ENCODE measurements at places on chromosomes 3 and 15.
A peak's percentile ranks its signal among the peaks of the same experiment; 100 is the strongest.

DNA sequence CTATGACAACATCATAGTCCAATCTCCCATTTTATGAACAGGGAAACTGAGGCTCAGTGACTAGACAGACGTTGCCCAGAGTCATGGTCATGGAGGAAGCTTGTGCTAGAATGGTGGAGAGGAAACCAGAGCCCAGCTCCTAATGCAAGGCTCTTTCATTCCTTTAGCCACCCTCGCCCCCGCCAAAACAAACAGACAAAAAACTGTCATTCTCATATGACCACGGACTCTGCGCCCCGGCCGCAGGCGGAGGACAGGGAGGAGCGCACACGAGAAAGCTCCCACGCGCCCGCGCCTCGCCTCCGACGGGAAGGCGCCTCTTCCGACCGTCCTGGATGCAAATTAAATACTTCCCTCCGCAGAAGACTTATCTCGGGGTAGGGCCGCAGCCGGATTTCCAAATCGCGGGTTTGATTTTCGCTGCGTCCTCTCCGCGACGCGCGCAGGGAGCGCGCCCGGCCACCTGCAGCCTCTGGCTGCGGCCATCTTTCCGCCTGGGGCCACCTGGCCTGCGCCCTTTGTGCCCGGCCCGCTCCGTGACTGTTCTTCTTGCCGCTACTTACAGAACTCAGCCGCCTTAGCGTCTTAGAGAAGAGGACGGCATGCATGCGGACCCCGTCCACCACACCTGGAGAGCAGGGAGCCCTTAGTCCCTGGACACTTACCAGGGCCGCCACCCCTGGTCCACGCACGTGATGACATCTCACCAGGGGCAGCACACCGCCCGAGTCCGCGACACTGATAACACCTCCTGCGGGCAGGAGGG is 670 bp upstream of the ATP13A3 start:
- no peak for DNase-seq

- no peak for DNase-seq
Measured at GRCh38 chr3:187662848-187663409, 7.3 kb downstream of the SST start.

- DNase-seq: peak; percentile 7
Measured at GRCh38 chr15:66923438-66923881, 141.9 kb upstream of the SMAD3 start.

DNA sequence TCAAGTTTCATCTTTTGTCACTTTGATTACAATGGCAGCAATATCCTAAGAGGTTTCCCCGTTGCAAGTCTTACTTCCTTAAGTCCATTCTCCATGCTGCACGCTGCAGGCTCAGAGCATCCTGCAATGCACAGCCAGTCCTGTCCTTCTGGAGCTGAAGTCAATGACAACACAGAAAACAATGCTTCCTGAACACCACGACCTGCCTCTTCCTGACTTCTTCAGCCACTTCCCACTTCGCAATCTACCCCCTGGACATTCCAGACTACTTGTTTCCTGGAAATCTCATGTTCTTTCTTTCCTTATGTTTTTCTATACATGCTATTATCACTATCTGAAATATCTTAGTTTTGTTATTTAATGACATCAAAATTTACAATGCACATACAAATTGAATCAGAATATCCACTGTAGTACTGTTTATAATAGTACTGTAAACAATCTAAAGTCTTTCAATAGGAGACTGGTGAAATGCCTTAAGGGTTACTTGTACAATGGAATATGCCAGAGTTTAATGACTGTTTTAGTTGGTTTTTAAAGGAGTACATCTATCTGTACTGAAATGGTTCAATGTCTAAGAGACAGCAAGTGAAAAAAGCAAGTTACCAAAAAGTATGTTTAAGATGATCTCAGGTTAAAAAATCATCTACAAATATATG is 113.7 kb upstream of the PRTG start:
- DNase-seq: no peak

GRCh38 chr3:175105066-175105465 is 245.9 kb downstream of the NAALADL2 start:
- DNase-seq: no peak

- DNase-seq: no peak
Measured at GRCh38 chr3:180693656-180694055, 14.4 kb upstream of the CCDC39 start.

DNA sequence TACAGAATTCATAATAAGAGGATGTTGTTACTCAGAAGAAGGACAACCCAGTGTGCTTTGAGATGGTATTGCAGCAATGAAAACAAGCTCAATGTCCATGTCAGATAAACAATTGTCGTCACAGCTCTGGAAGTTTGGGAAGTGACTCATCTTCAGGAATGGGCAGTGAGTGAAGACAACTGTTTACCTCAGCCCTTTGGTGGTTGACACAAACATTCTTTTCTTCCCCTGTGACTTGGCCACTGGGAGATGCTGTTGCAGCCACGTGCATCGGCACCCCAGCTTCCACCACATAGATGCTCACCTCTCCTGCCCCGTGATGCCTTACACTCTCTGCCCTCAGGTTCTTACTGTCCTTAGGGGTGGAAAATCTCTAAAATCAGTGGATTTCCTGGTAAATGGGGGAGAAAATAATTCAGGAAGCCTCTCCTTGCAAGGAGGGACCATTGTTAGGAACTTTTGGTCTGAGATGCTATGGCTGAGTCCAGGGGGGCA is 114.1 kb upstream of the GALNT15 start:
- no peak for DNase-seq

DNA sequence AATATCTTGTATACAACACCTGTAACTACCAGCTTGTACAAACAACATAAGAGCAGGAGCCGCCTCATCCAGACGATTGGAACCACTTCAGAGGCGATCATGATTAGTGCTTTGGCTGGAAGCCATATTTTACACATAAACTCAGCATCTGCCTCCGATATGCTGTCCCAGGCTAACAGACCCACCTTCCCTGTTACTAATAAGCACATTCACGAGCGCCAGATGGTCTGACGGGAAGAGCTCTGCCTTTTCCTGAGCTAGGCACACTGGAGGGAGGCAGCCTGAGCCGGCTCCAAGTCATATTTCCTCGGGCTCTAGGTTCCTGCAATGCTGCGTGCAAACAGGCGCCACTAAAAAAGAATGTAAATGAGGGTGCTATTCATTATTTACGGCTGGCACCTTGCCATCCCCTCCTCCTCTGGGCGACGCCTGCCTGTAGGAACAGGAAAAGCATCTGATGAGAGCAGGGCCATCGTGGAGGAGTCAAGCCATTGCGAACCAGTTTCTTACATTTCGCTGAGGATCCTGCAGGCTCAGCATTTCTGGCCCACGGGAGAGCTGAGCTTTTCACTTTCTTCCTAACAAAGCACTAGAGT is 98.2 kb downstream of the ANXA2 start:
- no peak for DNase-seq

DNA sequence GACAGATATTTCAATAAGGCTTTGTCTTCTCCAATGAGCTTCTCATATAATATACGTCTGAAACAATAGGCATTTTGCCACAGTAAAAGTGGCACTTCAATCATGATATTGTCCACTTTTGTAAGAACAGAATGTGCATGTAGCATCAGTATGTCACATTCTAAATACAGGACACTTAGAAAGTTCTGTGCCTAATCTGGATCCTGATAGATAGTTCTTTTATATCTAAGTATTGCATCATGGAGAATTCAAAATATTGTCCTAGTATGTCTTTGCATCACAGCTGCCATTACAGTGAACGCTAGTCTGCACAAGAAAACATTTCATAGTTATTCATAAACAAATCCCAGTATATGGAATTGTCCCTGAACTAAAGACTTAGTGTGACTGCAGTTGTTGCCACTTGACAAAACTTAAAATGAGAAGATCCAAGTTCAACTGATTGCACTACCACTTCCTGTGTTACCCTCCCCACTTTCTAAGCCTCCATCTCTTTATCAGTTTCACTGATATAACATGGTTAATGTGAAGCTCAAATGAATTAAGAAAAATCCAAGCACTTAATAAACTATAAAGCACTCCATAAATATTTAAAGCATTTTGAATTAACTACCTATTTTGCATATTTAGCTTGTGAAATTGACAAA is 19.6 kb downstream of the LRRFIP2 start:
- no peak for DNase-seq

DNA sequence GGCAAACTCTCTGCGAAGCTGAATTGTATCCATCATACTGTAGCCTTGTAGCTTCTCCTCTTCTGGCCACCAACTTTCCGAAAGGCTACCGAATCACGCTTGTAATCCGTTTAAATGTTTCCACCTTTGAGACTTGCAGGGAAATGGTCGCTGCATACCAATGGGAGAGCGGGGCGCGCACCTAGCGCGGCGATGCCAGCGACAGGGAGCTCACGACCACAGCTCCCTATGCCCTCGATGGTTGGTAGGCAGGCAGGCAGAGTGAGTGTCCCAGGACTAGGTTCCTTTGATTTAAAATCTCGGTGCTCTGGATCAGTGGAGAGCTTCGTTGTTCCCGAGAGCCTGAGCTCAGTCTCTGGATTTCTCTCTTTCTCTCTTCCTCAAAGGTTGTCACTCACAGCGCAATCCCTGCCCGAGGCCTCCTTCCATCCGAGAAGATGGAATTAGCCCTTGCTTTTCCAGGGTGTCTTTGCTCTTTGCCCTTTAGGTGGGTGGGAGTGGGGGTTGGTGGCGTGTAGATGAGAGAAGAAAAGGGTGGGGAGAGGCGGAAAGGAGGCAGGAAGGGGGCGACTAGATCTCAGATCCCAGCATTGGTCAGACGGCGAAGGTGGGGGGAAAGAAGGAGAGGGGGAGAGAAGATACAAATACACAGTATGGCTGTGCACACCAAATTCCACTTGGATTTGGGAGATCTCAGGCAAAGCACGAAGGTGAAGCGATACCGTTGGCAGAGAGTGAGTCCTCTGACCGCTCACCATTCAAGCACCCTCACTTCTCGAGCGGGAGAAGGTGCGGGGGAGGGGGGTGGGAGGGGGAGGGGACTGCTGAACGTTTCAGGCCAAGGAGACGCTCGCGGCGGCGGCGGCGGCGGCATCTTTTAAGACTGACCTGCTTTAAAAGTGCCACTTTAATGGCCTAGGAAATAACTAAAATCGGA is at the start of gene SLITRK3:
Gene SLITRK3 (minus strand): TSS at position 745 of the 937 bp plus-strand sequence. CDS start 5,554 bp downstream, outside the sequence.
- no peak for DNase-seq

GRCh38 chr3:31014317-31015040 is 120.0 kb upstream of the GADL1 start:
- no peak for DNase-seq

- no peak for DNase-seq
Measured at GRCh38 chr15:74173380-74174218, at the start of gene ISLR. TSS of gene ISLR (plus strand) at chr15:74173710. CDS start at chr15:74174859, 1,149 bp downstream.

- no peak for DNase-seq
Measured at GRCh38 chr15:94968133-94968532, 736.8 kb downstream of the MCTP2 start.

All from activated naive CD4-positive, alpha-beta T cell (primary cell).